ENCODE measurements at places on chromosomes 5 and 9.

DNA sequence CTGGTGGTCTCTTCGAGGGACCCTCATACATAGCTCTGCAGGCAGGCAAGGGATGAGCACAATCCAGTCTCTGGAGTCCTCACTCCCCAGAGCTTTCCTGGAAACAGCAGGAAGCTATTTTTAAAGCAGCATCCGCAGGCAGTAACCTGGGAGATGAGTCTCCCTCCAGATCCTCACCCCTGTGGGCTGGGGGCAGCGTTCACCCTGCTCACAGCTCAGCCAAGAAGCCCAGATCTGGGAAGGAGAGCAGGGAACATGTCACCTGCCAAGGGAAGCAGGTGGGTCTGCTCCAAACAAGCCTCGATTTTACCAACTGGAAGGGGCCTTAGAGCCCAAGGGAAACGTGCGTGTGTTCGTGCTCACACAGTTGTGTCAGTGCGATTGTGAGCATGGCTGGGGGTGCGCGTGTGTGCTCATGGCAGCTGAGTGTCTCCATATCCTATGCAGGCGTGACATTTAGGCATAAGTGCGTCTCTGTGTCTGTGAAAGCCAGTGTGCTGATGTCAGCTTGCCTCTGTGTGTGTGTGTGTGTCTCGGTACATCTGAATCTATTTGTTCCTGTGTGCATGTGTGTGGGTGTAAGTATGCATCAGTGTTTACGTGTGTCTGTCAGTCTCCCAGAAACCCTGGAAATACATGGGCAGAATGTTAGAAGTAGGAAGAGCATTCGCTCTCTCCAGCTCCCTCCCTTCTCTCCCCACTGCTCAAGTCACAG is 40.6 kb upstream of the CPLX2 start:
- no peak for DNase-seq

DNA sequence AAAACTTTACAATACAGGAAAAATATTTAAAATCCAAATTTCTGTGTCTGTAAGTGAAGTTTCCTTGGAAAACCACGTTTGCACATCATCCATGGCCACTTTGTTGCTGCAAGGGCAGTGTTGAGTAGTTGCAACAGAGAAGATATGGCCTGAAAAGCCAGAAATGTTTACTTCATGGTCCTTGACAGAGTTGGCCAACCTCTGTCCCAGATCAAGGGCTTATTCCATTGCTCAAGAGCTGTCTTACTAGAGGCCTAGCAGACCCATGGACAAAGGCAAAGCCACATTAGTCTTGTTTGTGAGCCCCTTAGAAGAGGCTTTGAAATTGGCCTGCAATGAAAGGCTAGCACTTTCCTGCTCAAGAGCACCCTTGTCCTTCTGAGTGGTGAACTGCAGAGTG is 119.4 kb downstream of the GAS1 start:
- no peak for DNase-seq

- no peak for DNase-seq
Measured at GRCh38 chr9:81844131-81844567, 84.1 kb upstream of the SPATA31D4 start.

DNA sequence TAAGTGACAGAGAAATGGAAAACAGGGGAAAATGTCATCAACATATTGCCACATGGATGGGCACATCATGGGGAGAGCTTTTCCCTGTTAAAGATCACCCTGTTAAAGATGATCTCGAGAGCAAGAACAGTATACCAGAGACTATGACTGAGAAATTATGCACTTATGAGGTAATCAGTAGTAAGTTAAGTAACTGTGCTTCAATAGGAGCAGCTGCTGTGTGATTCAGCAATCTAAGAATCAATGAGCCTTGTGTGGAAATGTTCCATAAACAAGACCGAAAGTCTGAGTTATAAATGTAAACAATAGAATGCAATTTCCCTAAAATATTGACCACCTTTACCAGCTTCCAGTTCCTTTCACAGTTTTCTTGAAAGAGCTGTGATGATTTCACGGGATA is 582.3 kb downstream of the CAAP1 start:
- no peak for DNase-seq

DNA sequence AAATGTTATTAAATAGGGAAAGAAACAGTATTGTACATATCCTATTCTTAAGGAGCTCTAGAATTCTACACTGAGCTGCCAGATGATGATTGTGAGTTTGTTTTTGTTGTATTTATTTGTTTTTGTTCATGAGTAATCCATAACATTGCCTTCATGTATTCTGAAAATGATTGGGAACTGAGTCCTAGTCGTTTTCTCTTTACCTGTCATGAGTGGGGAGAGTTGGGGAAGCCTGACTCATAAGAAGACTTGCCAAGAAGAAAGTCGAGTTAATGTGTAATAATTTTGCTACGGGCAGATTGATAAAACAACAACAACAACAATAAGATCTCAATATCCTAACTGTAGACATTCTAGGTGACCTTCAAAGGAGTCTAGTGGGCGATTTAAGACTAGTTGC is 103.8 kb downstream of the ANKRD55 start:
- DNase-seq = no peak

DNA sequence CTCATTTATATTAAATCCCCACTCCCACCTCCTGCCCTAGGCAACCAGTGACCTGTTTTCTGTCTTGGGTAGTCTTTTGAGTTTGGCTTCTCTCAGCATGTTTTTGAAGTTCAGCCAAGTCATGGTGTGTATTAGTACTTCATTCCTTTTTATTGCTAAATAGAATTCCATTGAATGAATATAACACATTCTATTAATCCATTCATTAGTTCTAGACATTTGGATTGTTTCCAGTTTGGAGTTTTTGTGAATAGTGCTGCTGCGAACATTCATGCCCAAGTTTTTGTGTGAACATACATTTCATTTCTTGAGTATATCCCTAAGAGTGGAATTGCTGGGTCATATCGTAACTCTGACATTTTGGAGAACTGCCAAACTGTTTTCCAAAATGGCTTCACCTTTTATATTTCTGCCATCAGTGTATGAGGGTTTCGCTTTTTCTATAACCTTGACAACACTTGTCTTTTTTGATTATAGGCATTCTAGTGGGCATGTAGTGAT is 2.7 kb downstream of the ZNF346 start:
- DNase-seq = no peak

Measured in right renal pelvis (tissue), 4 donors.